ENCODE measurements at places on chromosomes 3 and 15.

DNA sequence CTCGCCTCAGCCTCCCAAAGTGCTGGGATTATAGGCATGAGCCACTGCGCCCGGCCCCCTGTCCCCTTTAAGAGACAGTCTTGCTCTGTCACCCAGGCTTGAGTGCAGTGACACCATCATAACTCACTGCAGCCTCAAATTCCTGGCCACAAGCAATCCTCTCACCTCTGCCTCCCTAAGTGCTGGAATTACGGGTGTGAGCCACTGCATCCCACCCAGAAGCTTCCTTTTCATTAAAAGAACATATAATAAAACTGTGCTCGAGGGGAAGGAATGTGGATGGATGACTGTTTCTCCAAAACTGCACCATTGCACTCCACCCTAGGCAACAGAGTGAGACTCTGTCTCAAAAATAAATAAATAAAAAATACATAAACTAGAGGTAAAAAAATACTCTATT is 70.1 kb downstream of the NCEH1 start:
- no peak for DNase-seq

- no peak for DNase-seq
Observed at GRCh38 chr3:24215502-24215901, 270.4 kb downstream of the NR1D2 start.

DNA sequence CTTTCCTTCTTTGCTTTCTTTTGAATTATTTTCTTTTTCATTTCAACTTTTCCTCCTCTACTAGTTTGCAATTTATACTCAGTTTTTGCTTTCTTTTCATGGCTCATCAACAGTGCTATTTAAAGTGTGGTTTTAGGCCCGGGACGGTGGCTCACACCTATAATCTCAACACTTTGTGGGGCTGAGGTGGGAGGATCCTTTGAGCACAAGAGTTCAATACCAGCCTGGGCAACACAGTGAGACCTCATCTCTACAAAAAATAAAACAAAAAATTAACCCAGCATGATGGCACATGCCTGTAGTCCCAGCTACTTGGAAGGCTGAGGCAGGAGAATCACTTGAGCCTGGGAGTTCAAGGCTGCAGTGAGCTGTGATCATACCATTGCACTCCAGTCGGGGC is 20.4 kb upstream of the DENND4A start:
- DNase-seq: no peak

- no peak for DNase-seq
Observed at GRCh38 chr3:117486719-117487716, 777.4 kb downstream of the TUSC7 start.

DNA sequence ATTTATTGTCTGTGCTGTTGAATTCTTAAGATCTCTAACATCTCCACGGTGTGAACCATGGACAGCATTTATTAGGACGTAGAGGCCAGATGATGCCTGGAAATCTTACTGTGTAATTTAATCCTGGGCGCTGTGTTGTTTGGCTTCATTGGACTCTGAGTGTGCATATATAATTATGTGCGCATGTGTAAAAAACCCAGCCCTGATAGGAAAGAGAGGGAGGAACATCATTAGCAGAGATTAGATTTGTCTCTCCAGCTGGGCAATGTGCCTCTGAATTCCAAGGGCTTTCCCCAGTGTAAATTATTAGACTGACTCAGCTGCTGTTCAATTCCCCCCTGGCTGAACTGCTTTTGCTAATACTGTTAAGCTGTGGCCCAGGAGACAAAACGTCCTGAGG is 39.6 kb downstream of the MAP3K13 start:
- no peak for DNase-seq

DNA sequence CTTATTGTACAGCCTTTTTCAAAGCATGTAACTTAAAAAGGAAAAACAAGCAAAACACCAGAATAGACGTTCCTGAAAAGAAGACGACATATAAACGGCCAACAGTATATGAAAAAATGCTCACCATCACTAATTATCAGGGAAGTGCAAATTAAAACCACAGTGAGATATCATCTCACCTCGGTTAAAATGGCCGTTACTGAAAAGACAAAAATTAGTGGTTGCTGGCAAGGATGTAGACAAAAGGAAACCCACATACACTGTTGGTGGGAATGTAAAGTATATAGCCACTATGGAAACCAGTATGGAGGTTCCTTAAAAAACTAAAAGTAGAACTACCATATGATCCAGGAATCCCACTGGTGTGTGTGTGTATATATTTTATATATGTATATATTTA is 64.5 kb upstream of the MLF1 start:
- DNase-seq: no peak

DNA sequence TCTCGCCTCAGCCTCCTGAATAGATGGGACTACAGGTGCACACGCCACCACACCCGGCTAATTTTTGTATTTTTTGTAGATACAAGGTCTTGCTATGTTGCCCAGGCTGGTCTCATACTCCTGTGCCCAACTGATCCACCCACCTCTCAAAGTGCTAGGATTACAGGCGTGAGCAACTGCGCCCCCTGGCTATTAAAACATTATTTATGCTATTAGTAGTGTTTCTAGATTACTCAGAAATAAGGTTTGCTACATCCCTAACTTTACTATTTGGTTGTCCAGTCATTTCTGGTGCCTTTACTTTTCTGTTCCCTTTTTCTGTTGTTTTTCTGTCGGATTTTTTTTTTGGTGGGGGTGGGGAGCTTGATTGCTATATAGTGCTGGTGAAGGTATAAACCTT is 393.6 kb upstream of the TPM1 start:
- no peak for DNase-seq

DNA sequence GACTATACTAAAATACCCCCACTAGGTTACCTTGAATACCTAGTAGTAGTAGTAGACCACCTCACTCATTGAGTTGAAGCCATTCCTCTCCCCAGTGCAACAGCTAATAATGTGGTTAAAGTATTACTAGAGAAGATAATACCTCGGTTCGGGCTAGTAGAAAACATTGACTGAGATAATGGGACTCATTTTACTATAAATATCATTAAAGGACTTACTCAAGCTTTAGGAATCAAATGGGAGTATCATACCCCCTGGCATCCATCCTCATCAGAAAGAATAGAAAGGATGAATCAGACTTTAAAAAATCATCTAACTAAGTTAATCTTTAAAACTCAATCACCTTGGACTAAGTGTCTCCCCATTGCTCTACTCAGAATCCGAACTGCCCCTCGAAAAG is 49.0 kb upstream of the CACNA2D3 start:
- DNase-seq: no peak

DNA sequence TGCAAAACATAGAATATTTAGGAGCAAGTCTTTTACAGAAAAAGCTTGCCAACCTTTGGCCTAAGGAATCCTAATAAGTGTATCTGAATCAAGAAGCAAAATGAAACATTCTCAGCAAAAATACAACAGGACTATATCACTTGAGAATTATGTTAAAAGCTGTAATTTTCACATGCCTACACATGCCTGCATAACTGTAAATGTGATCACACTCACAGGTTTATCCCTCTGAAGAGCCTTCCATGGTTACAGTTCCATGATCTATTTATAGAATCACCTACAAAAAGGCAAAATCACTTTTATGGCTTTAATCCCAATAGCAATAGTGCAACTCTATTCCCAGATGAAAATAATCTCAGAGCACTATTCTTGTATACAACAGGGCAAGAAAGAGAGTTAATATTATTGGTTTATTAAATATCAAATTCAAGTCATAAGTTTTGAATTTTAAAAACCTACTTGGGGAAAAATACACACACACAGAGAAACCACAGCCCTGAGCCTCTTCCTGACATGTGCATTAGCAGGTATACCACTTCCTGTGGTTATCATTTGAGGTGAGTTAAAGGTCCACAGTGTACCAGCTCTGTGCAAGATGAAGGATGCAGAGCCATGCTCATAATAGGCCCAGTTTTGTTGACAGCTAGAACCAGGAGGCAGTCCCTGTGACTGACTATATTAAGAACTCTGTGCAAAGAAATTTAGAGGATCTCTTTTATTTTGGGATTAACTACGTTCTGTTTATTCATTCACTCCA is 252.5 kb upstream of the TGFBR2 start:
- DNase-seq: no peak

- DNase-seq: no peak
Observed at GRCh38 chr3:172246107-172246844, 202.0 kb downstream of the GHSR start.

- no peak for DNase-seq
Observed at GRCh38 chr15:36430726-36431265, 148.6 kb upstream of the CDIN1 start.

DNA sequence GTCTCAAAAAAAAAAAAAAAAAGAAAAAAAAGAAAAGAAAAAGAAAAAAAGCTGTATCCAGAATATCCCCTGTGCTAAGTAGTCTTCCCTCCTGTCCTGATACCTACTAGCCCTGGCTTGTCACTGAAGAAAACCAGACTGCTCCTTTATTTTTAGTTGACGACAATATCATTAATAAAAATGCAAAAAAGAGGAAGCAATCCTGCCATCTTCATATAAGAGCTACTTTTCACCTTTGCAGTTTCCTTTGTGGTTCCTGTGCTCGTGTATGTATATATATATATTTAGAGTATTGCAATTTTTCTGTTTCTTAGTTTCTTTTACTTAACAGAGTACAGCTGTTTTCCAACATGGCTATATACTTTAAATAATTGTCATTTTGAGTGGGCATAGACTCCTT is 13.6 kb downstream of the C3orf20 start:
- no peak for DNase-seq

DNA sequence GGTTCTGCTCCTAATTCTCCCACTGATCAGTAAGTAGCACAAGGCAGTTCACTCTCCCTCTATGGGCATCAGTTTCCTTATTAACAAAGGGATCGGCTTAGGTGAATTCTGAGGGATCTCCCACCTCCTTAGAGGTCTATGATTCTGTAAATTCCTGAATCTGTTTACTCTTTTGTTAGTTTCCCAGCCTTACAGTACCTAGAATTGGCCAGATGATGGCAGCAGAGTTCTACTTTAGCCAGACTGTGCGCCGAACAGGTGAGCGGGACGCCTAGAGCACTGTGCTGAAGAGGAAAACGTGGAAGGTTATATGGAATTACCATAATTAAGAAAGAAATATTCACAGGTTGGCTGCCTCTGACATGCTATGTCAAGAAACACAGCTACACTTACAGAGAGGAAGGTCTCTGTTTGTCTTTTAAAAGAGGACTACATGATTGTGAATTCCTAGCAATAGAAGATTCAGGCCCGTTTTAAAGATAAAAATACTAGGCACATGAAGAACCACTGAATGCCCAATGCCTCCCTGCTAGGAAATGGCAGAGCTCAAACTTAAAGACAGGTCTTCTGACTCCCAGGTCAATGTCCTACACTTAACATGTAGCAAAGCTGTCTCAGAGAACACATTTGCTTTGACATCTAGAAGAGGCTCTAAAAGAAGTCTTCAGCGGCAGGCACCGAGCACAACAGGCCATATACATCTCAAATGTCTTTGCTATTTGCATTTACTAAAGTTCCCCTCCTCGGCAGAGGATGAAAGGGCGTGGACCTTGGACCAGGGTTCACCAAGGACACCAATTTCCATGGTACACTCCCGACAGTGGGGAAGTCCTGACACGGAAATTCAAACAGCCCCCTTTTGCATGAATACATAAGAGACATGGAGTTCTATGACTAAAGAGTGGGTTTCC is 259.9 kb downstream of the FGF12 start:
- DNase-seq: peak; percentile 5

GRCh38 chr15:82545478-82545877 is 5.2 kb upstream of the RPS17 start:
- DNase-seq: no peak

DNA sequence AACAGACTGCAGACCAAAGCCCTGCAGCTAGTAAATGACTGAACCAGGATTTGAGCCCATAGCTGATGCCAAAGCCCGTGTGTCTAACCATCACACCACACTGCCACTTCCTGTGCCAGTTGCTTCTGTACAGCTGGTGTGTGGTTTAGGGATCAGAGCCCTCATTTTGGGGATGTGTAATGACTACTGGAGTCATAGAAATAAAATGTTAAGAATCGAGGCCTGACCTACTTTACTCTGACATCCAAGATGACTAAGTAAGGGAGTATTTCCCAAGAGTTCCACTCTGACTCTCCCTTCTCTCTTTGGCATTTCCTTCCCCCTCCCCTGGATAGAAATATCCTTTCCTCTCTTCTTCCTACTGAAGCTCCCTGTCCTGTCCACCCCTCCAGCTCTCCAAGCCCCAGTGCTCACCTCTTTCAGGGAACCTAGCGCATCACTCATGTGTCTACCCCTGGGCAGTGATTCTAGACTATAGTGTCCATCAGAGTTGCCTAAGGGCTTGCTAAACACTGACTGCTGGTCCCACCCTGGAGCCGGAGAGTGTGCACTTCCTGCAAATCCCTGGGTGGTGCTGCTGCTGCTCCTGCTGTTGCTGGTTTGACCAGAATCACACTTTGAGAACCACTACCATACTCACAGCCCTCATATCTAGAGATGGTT is 53.8 kb downstream of the MGLL start:
- no peak for DNase-seq

- DNase-seq: no peak
Observed at GRCh38 chr3:197352382-197352781, 54.0 kb upstream of the DLG1 start.

DNA sequence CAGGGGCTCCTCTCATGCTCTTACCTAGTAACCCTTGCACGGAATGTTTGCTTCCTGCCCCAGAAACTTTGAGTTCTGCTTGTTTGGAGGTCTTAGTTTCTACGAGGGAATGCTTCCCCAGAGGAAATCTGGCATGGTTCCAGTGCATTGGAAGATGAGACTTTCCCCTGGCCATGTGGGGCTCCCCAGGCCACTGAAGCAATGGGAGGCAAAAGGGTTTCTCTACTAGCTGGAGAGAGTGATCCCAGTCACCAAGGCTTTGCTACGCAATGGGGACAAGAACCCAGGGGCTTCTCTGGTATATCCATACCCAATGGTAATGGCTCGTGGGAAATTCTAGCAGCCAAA is 44.2 kb upstream of the RPL32 start:
- no peak for DNase-seq

Measured in activated naive CD4-positive, alpha-beta T cell (primary cell).